ENCODE measurements at places on chromosomes 7 and 10. TPM values are rescaled to one million over a fixed set of nuclear protein-coding genes. Genes with fewer than 3 reads are reported as not detected.
A peak's percentile ranks its signal among the peaks of the same experiment; 100 is the strongest.

NPVF gene
- not detected for total RNA-seq

- DNase-seq, result no peak
These were observed 9.7 kb downstream of the MINDY4 start for GRCh38 chr7:30780941-30781340.

- no peak for DNase-seq
These were observed 66.6 kb upstream of the MGMT start for GRCh38 chr10:129400426-129400825.

- DNase-seq, result no peak
These were observed 372.5 kb upstream of the MKI67 start for GRCh38 chr10:128498746-128499145.

TCAF1 gene
- total RNA-seq, result 137 TPM

DNA sequence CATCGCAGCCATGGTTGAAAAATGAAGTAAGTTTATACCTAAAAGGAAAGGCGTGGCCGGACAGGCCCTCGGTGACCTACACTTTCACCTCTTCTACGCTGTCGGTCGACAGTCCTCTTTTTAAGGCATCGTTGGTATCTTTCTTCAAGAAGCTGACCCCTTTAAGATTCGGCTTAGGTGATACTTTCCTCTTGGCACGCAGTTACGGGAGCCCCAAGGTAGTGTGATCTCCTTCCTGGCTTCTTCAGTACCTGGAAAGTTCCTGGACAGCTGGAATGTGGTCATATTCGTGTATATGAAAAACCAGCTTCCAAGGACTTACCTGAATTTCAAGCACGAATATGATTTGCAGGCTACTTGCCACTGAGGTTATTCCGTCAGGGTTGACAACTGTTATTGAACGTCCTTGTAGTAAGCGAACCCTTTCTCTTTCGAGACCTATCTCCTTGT, 885 bp upstream of the SYPL1 start:
- DNase-seq, result no peak

DNA sequence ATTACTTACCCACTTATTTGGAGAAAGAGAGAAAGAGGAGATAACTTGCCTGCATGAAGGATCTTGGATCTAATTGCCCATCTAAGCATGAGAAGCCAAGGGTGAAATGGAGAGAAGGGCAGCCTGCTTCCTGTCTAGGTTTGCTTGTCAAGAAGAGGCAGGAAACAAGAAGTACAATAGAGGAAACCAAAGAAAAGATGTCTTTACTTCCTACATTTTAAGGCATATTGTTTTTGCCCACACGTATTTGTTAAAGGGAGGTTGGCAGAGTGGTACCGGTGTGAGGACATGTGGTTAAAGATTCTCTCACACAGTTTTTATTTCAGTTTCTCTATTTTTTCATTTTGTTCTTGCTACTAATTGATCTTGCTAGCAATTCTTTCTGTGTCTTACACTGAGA, 6.0 kb upstream of the TAS2R38 start:
- no peak for DNase-seq

DNA sequence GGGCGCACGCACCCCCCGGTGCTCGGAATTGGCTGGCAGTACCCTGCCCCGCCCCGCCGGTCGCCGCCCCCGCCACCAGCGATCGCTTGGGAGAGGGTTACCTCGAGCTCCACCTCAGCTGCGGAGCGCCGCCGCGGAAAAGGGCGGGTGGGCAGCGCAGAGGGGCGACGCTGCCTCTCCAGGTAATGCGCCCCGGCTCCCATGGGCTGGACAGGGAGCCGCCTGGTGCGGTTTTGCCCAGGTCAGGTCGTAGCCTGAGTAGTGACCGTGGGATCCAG, 1.3 kb downstream of the PFKFB3 start:
- peak; percentile 41 for DNase-seq

DNA sequence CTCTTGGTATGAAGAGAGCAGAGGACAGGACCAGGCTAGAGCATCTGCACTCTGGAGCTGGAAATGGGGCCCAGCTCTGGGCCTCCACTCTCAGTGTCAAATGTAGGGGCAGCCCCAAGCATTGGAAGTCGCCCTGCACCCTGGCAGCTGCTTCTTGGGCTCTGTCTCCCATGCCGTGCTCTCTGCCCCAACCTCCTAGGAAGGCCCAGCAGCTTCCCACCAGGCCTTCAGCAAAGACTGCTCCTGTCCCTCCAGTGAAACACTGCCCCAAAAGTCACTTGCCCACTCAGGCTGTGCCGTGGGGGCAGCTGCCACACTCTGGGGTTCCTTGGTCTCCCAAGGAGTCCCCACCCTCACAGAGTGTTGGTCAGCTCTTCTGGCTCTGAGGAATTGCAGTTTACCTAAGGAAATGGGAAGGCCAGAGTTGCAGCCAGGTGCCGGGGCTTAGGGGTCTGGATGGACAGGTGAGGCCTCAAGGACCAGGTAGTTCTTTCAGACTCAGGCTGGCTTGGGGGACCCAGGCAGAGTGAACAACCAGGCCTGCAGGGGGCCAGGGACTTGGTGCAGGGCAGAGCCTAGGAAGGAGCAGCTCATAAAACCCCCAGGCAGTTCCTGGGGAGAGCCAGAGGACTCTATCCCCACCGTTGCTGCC, 9.4 kb upstream of the OPN4 start:
- no peak for DNase-seq

DNA sequence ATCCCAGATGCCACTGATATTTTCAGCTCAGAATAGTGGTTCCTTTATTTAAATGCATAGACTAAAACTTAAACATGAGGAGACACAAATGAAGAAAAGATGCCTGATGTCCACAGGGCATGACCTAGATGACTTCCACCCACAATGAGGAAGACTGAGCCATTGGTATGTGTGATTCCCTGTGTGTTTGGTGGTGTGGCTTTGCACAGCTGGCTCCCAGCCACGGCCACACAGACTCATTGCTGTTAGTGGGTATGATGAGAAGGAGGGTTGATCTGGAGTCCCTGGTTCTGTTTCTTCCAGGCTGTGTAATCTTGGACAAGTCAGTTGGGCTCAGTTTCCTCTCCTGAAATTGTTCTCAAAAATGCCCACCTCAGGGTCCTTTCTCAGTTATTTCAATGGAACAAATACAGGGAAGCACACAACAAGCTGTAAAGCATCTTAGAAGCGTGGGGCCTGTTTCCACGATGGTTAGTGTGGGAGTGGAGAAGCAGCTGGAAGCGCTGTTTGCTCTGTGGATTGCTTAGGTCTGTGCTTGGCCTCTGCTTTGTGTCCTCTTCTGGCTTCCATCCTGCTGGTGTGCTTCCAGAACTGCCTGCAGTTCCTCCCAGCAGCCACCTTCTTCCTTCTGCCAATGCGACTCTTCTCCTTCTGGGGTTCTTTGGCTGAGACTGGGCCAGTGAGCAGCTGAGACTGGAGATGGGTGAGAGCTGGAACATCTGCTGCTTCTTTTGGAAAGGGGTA, 303.7 kb downstream of the BMPER start:
- peak; percentile 21 for DNase-seq

Data from uterus (tissue), 4 donors.